ENCODE measurements at places on chromosomes 11 and 22. TPM values are rescaled to one million over a fixed set of nuclear protein-coding genes. Genes with fewer than 3 reads are reported as not detected.

- H3K36me3 ChIP-seq = no peaks in the 10 kb centered on the region
- no peak overlapping the region for H3K4me3 ChIP-seq
- peaks cover 6% of the 10 kb centered on the region for H3K4me1 ChIP-seq
- DNase-seq = no peak
These were observed 4.4 kb downstream of the TBX10 start for GRCh38 chr11:67635231-67635521.

DNA sequence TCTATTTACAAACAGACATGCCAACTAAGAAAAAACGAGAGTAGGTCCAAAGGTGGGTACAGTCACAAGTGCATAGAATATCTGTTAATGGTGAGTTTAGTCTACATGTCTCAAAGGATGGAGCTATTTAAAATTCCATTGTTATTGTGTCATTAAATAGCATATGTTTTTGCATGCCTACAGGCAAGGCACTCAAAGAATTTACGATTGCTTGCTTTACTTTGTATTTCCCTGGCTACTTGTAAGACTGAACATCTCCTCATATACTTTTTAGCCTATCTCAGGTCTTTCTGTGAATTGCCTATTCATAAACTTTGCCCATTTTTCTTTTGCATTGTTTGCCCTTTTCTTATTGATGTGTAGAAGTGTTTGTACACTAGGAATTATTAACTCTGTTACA, 39.7 kb downstream of the DEUP1 start:
- no peak overlapping the region for H3K4me3 ChIP-seq
- no peaks in the 10 kb centered on the region for H3K27me3 ChIP-seq
- DNase-seq = no peak
- H3K4me1 ChIP-seq = no peaks in the 10 kb centered on the region
- H3K36me3 ChIP-seq = no peaks in the 10 kb centered on the region

MED19 gene
- 8.0 TPM for total RNA-seq

- no peaks in the 10 kb centered on the region for H3K27me3 ChIP-seq
- no peaks in the 10 kb centered on the region for H3K36me3 ChIP-seq
- H3K4me3 ChIP-seq = peak within 1 kb of the TSS; percentile 69
- H3K27ac ChIP-seq = peak within 1 kb of the TSS; percentile 70
- peaks cover 50% of the 10 kb centered on the region for H3K4me1 ChIP-seq
These were observed at the start of gene FADS3 for GRCh38 chr11:61891331-61892084. FADS3 (minus strand) TSS chr11:61891545; CDS start chr11:61891381, 164 bp downstream.

HPX gene
- total RNA-seq = not detected

DNA sequence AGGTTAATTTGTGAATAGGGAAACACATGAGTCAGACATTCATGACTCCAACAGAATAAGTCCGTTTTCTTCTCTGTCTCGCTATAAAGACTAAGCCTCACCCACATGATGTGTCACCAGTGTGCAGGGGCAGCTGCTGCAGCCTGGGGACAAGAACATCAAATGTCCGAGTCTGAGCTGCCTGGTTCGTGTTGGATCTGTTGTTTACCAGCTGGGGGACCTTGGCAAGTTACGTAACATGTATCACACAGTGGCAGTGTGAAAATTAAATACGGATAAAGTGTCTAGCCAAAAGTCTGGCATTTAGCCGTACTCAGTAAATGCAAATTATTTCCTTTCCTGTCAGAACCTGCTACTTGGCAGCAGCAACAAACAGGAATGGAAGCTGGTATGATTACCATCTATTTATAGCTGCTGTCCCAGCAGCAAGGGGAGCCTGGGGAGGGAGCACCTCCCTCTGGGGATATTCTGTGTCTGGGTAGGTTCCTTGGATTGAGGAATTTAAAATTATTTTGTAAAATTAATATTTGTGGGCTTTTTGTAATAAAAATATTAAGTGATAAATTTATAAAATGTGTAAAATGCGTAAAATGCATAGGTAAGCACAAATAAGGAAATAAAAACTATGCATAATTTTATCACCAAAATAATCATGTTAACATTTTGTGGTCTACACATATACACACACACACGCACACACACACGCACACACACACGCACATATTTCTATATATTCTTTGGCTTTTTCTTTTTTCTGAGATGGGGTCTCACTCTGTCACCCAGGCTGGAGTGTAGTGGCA, 1.3 kb upstream of the CLDN25 start:
- H3K27me3 ChIP-seq = no peaks in the 10 kb centered on the region
- no peaks in the 10 kb centered on the region for H3K36me3 ChIP-seq
- peak overlapping the region; percentile 79 for H3K27ac ChIP-seq
- peak overlapping the region; percentile 24 for H3K4me3 ChIP-seq
- no peak for DNase-seq

LGALS12 gene
- total RNA-seq = not detected

All from esophagus squamous epithelium (tissue), 5 donors.